Naive B cell (primary cell): ENCODE measurements at places on chromosomes 6 and 20.

DNA sequence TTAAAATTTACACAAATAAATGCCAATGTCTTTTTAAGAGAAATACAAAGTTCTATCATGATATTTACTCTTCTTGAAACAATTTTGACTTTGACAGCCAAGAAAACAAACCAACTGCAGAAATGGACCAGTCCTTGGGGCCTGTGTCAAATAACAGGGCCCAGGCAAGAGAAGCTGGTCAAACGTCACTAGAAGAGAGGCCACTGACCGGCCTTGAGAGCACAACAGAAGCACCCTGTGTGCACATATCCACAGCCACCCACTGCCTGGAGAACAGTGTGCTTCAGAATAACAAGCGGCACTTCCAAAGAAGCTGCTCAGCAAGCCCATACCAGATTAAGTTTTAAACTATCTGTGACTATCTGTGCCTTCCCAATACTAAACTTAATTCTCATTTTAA lies 14.8 kb downstream of the APMAP start:
- H3K4me3 ChIP-seq: no peak overlapping the region
- no peak for DNase-seq
- peaks cover 68% of the 10 kb centered on the region for H3K36me3 ChIP-seq
- H3K27ac ChIP-seq: no peak overlapping the region
- peaks cover 27% of the 10 kb centered on the region for H3K4me1 ChIP-seq

DNA sequence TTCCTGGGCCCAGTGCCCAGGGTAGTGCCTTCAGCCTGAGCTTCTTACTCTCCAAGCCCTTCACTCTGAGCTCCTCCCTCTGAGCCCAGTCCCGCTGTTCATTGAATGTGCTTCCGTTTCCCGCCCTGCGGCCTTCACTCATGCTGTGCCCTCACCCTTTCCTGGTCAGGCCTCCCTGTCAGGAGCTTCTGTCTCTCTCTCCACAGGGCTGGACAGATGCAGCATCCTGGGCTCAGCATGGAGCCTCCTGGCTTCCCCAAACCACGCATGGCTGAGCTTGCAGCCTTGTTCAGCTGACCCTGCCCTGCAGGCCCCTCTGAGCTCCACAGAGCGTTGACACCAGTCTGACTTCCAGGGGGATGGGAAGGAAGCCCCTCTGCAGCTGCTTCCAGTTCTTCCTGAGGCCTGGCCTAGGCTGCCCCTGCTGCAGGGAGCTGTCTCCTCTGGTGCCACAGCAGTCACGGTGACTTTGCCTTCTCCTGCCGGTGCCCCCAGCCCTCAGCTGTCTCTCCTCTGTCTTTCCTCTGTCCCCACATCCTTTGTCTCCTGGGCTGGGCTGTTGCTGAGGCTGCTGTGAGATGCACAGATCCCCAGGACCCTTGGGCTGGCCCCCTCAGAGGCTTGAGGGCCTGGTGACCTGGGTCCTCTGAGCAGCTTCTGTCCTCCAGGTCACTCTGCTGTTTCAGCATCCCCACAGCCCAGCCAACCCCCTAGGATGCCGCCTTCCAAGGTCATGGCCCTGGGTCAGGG lies 7.9 kb upstream of the MYT1 start:
- H3K4me3 ChIP-seq: no peak overlapping the region
- DNase-seq: no peak
- H3K27me3 ChIP-seq: peaks cover 6% of the 10 kb centered on the region
- H3K27ac ChIP-seq: no peak overlapping the region
- peaks cover 9% of the 10 kb centered on the region for H3K4me1 ChIP-seq

DNA sequence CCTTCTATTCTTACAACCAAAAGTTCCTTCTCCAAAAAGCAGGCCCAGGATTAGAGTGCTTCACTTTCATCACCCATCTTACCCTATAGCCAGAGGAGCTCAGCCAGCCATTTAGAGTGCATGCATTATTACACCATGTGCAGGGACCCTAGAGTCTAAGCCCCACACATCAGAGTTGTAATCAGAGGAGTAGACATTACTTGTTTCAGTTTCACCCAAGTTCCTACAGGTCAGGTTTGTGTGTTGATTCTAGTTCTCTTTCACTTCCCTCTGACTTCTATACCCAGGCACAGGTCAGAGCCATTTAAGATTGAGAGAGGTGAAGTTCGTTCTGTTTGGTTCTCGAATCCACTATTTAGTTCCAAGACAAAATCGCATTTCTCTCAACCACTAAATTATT lies 16.3 kb upstream of the ARFGEF3 start:
- DNase-seq: peak; percentile 15
- H3K27ac ChIP-seq: no peak overlapping the region
- peaks cover 12% of the 10 kb centered on the region for H3K4me1 ChIP-seq
- H3K36me3 ChIP-seq: peaks cover 3% of the 10 kb centered on the region
- no peak overlapping the region for H3K4me3 ChIP-seq

- H3K27me3 ChIP-seq: peaks cover 5% of the 10 kb centered on the region
- DNase-seq: no peak
- no peak overlapping the region for H3K4me3 ChIP-seq
- no peaks in the 10 kb centered on the region for H3K36me3 ChIP-seq
- no peaks in the 10 kb centered on the region for H3K4me1 ChIP-seq
- H3K27ac ChIP-seq: no peak overlapping the region
Measured at GRCh38 chr20:24328901-24329300, 140.5 kb upstream of the SYNDIG1 start.

GRCh38 chr6:2632368-2632767 lies 118.4 kb downstream of the MYLK4 start:
- no peak overlapping the region for H3K27ac ChIP-seq
- H3K4me3 ChIP-seq: peak overlapping the region; percentile 63
- H3K27me3 ChIP-seq: no peaks in the 10 kb centered on the region

DNA sequence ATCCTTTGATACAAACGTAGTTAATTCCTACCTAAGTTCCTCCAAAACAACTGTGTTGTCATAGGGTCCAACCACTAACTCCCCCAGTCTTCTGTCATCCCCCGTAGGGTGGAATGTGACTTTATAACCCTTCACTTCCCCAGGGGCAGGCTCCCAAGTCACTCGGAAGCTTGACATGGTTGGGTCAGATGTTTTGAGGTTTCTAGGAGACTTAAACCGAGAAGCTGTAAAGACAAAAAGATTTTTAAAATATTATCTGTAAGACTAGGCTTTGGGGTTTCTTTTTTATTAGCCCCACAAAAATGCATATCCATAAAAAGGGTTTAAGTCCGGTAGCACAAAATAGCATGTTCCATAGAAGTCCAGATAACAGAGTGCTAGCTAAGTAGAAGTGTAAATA lies 50.2 kb downstream of the COL12A1 start:
- H3K27ac ChIP-seq: no peak overlapping the region
- H3K4me3 ChIP-seq: no peak overlapping the region
- no peak for DNase-seq
- H3K4me1 ChIP-seq: no peaks in the 10 kb centered on the region
- no peaks in the 10 kb centered on the region for H3K27me3 ChIP-seq
- no peaks in the 10 kb centered on the region for H3K36me3 ChIP-seq

- no peaks in the 10 kb centered on the region for H3K27me3 ChIP-seq
- H3K4me3 ChIP-seq: no peak overlapping the region
- DNase-seq: no peak
- H3K36me3 ChIP-seq: no peaks in the 10 kb centered on the region
- no peaks in the 10 kb centered on the region for H3K4me1 ChIP-seq
Measured at GRCh38 chr6:141335477-141336273, 797.0 kb upstream of the GJE1 start.

GRCh38 chr6:39665861-39666260 lies 59.3 kb downstream of the KIF6 start:
- no peaks in the 10 kb centered on the region for H3K4me1 ChIP-seq
- H3K27me3 ChIP-seq: peaks cover 26% of the 10 kb centered on the region
- DNase-seq: no peak
- H3K36me3 ChIP-seq: no peaks in the 10 kb centered on the region

DNA sequence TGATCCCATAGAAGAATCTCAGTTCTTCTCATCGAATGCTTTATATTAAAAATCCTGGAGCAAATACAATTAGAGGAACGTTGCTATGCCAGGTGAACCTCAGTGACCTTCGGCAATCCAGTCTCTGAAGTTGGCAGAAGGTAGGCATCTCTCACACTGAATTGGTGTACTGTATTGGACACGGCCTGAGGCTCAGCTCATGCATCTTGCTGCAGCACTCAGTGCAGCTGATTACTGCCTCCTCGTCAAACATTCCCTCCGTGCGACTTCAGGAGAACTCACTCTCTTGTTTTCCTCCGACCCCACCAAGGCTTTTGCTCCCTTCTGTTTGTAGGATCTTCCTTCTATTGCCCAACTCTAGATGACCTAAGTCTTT lies 90.5 kb downstream of the GPR6 start:
- peaks cover 25% of the 10 kb centered on the region for H3K4me1 ChIP-seq
- no peak overlapping the region for H3K27ac ChIP-seq
- H3K27me3 ChIP-seq: peaks cover 5% of the 10 kb centered on the region

- H3K4me3 ChIP-seq: no peak overlapping the region
- peaks cover 12% of the 10 kb centered on the region for H3K4me1 ChIP-seq
- no peaks in the 10 kb centered on the region for H3K27me3 ChIP-seq
Measured at GRCh38 chr6:89372506-89372901, 20.0 kb upstream of the UBE2J1 start.

DNA sequence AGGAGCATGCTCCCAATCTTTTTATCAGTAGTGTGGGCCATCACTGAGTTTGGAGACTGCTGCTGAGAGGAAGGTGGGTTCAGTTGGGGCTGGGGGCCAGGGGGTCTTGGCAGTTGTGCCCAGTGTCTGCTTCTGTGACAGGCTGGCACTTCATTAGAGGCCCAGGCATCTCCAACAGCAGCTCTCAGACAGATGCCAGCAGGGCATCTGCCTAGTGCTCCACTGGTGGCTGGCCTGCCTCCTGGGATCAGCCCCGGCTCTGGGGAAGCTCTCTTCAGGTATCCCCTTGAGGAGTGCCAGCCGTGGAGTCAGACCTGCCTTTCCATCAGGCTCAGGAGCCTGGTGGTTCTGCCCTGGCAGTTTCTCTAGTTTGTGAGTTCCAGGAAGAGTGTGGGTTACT lies 77.3 kb downstream of the DTD1 start:
- no peak overlapping the region for H3K4me3 ChIP-seq
- peaks cover 4% of the 10 kb centered on the region for H3K36me3 ChIP-seq
- H3K27me3 ChIP-seq: no peaks in the 10 kb centered on the region

DNA sequence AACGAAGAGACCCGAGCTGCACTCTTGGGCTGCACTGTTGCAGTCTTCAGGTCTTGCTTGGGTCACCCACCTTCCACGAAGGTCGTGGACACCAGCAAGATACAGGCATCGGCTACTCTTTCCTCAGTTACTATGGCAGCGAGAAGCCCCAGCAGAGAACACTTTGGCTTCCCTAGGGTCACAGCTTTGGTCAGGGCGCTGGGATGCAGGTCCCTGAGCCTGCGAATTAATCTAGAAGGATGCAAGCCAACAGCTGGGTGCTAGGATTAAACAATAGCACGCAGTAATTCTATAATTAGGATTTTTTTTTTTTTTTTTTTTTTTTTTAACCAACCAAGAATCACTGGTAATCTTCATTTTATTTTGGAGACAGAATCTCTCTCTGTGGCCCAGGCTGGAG lies 2.1 kb downstream of the KHDC3L start:
- peaks cover 6% of the 10 kb centered on the region for H3K27me3 ChIP-seq
- no peaks in the 10 kb centered on the region for H3K4me1 ChIP-seq
- no peak for DNase-seq
- H3K4me3 ChIP-seq: no peak overlapping the region
- peaks cover under 1% of the 10 kb centered on the region for H3K36me3 ChIP-seq
- no peak overlapping the region for H3K27ac ChIP-seq

GRCh38 chr20:56592817-56593216 lies 36.3 kb upstream of the TFAP2C start:
- H3K36me3 ChIP-seq: no peaks in the 10 kb centered on the region
- no peaks in the 10 kb centered on the region for H3K4me1 ChIP-seq
- no peak overlapping the region for H3K4me3 ChIP-seq
- H3K27ac ChIP-seq: no peak overlapping the region
- H3K27me3 ChIP-seq: peaks cover 8% of the 10 kb centered on the region

GRCh38 chr6:137700161-137700560 lies 166.9 kb upstream of the TNFAIP3 start:
- peaks cover 16% of the 10 kb centered on the region for H3K4me1 ChIP-seq
- no peaks in the 10 kb centered on the region for H3K27me3 ChIP-seq
- no peak overlapping the region for H3K4me3 ChIP-seq
- H3K27ac ChIP-seq: no peak overlapping the region
- no peak for DNase-seq

DNA sequence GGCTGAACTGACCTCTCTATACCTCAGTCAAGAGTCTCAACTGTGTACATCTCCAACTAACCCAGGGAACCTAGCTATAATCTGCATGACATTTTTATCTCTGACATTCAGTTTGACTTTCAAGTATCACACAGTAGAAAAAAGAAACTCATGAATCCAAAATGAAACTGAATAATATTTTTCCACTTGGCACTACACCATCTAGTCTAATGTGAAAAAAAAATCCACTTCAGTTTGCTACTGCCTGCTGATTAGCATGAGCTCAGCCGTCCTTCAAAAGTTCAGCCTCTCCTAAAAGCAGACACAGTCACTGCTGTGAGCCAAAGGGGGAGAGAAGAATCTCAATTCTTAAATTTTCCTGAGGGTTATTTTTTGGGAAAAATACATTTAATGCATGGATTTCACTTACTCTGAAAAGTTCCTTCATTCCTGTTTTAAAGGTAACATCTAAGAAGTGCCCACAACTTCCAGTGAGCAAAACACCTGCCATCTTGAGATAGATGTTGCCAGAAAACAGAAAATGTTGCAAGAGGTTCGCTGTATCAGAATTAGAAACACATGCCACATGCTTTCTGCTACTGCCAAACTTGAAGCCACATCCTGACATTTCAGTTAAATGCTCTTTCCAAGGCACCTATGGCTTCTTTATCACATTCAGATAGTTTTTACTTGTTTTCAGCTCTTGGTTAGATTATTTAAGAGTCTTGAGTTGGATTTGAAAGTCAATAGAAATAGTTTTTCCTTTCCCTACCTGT lies 95.4 kb downstream of the MKKS start:
- H3K4me1 ChIP-seq: no peaks in the 10 kb centered on the region
- DNase-seq: no peak
- peaks cover 4% of the 10 kb centered on the region for H3K27me3 ChIP-seq
- H3K36me3 ChIP-seq: no peaks in the 10 kb centered on the region
- H3K4me3 ChIP-seq: no peak overlapping the region
- H3K27ac ChIP-seq: no peak overlapping the region

DNA sequence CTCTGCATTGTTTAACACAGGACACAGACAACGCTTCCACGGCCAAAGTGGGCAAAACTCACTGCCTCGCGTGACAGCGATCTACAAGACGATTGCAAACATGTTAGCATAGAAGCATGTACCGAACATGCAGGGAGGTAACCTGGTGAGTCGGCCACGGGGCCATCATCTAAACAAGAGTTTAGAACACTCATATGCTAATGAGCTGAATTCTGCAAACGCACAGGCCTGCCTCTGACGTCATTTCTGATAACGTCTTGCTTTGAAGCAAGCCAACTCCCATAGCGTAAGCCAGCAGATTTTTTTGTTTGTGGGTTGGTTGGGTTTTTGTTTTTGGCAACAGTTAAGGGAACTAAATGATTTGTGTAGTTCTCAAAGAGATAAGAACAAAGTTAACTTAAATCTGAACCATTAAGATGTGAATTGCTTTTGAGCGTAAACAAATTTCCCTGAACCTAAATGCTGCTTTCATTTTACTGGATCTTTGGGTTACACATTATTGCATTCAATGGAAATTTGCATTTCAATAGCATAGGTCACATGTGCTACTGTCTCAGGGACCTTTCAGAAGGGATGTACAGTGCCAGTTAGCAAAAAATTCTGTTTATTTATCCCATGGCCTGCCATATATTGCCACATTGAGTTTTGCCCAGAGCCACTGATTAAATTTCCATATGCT lies 184.5 kb upstream of the PDE10A start:
- H3K4me3 ChIP-seq: no peak overlapping the region
- H3K4me1 ChIP-seq: no peaks in the 10 kb centered on the region
- no peak overlapping the region for H3K27ac ChIP-seq
- peaks cover 84% of the 10 kb centered on the region for H3K27me3 ChIP-seq
- H3K36me3 ChIP-seq: no peaks in the 10 kb centered on the region
- no peak for DNase-seq
